ENCODE measurements at places on chromosomes 7 and 10.

GRCh38 chr7:122532406-122533269 is 166.3 kb downstream of the RNF133 start:
- no peak for DNase-seq

GRCh38 chr10:4025339-4025738 is 240.3 kb upstream of the KLF6 start:
- DNase-seq = no peak

GRCh38 chr7:91462316-91462715 is 198.1 kb downstream of the FZD1 start:
- no peak for DNase-seq

DNA sequence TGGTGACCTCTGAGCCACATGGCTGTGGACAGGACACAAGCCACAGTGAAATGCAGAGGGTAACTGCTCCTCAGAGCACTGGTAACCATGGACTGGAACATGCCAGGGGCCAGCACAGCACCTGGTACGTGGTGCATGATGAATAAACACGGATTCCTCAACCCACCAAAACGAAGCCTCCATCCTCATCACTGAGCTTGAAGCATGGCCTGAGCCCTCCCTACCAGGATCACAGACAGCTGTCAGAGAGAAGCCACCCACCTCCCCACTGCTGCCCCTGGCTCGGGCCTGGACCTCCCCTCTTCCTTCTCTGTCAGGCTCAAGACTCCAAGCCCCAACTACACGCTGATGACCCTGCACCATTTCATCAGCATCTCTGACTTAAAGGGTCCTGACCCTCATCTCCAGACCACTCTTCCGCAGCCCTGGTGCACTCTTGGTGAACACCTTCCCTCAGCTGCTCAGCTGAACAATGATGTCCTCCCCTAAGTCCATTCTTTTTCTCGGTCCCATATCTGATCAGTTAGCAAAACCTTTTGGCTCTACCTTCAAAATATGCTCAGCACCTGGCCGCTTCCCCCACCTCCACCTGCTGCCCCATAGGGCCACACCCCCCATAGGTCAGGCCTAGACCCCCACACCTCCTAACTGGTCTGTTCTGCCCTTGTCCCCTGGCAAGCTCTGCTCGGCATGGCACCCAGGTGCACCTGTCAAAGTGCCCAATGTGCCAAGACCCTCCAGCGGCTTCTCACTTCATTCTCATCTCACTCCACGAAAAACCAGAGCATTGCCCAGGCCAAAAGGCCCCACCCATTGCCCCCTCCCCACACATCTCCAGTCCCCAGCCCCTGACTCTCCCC is 141.1 kb downstream of the MAPK8 start:
- no peak for DNase-seq

DNA sequence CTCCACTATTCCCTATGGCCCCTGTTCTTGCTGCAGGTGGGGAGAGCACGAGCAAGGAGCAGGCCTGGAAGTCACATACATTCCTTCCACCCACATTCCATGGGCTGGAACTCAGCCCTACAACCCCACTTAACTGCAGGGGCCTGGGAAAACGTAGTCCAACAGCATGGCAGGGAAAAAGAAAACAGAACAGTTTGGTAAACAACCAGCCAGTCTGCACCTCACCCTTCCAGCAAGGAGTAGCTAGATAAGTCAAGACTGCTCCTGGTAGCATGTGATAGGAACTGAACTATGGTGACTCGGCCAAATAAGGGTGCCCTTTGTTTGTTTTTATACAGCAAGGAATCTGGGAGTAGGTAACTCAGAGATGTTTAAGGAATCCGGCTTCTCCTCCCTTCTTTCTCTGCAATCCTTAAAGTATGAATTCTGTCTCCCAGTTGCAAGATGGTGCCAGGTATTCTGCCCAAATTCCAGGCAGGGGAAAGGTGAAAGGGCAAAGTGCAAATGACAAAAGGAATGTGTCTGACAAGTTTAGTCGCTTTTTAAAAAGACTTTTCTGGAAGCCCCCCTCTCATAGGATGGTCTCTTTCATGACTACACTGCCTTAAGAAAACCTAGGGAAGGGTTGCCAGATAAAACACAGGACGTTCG is 311.7 kb upstream of the NEBL start:
- no peak for DNase-seq

- no peak for DNase-seq
These were observed 9.8 kb downstream of the PWWP2B start for GRCh38 chr10:132406750-132407149.

DNA sequence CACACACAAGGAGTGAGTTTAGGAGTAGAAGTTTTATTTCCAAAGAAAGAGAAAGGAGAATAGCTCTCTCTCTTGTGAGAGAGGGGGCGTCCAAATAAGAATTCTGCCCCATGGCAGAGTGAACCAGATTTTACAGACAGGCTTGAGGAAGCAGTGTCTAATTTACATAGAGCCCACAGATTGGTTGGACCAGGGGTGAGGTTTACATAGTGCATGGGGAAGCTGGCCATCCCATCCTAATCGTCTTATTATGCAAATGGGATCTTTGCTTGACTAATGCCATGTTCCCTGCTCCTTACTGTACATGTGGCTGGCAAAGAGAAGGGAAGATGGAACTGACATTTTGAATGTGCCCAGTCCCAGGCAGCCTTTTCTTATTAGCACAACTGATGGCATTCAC is 60.0 kb upstream of the ACSM6 start:
- DNase-seq = no peak

DNA sequence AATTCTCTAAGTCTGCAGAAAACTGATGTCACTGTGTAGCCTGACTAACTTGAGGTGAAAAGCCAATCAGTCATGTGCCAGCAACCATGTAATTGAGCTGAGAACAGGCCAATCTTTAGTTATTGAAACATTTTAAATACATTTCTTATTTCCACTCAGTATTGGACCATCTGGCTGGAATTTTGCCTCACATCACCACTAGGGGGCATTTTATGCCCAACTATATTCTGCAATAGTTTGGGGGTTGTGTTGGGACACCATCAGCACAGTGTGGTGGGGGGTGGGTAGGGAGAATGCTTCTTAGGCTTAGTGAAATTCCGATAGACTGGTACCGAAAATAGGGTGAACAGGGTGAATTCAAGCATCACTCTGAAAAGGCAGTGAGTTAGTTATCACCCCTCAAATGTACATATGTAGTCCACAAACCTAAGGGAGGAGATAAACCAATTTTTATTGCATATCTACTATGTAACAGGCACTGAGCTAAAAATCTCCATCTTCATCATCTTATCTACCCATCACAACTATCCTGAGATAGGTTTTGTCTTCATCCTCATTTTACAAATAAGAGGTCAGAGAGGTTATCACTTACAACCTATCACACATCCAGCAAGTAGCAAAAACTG is 17.8 kb downstream of the NPSR1 start:
- DNase-seq = no peak

GRCh38 chr10:108348215-108348614 is 1183.7 kb upstream of the SORCS1 start:
- DNase-seq = no peak

DNA sequence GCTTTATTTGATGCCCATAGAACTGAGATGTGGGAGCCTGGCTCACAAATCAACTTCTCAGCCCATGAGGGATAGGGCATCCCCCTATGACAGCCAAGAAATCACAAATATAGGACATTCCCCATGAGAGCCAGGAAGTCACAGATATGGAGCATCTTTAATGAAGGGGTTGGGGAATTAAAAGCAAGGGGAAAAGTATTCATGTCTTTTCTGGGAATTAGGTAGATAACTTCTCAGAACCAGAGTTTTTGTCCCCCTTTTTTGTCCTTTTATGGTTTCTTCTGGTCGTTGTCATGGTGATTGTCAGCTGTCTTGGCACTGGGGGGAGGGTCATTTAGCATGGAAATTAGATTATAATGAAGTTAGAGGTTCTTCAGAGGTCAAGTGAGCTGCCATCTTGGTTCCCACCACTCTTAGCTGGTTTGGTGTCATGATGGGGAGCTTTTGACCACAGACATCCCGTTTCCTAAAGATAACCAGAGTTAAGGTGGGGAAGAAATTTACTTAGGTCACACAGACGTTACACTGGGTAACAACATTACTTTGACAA is 56.9 kb downstream of the NOD1 start:
- no peak for DNase-seq

DNA sequence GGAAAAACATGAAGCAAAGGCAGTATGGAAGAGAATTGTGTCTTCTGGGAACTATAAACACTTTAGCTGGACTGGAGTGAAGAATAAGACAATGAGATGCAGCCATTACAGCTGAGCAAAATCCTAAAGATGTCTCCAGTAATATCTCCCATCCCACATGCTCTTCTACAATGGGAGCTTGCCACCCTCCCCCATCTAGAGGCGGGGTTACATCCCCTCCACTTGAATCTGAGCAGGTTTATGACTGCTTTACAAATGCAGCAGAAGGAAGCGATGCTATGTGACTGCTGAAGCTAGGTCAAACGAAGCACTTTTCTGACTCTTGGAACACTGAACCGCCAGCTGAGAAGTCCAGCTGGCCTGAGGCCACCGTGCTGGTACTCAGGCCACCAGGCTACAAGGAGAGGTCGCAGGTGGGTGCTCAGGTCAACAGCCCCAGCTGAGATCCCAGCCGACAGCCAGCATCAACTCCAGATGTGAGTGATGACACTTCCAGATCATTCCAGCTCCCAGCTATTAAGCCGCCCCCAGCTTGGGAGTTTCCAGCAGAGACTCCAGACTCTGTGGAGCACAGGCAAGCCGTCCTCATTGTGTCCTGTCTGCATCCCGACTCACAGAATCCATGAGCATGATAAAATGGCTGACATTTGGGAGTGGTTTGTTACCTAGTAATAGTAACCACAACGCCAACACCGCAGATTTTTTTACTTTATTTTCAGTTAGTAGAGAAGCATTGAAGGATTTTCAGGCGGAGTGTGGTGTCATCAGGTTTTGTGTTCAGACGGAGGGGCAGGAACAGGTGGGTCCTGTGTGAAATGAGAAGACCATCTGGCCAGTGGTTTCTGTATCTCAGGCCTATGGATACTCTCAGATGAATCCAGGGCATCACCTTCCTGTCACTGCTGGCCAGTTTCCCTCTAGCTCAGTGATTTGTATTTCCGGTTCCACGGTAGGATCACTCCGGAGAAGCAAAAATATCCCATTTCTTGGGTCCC is 89.3 kb downstream of the NPY start:
- DNase-seq = no peak

- DNase-seq = no peak
These were observed 337.1 kb downstream of the SUGCT start for GRCh38 chr7:40471891-40472290.

- DNase-seq = no peak
These were observed 608.6 kb downstream of the GATA3 start for GRCh38 chr10:8663131-8663530.

- DNase-seq = no peak
These were observed 583.6 kb upstream of the LRRN3 start for GRCh38 chr7:110507369-110507768.

- no peak for DNase-seq
These were observed 11.9 kb upstream of the SPAG6 start for GRCh38 chr10:22333167-22333974.

DNA sequence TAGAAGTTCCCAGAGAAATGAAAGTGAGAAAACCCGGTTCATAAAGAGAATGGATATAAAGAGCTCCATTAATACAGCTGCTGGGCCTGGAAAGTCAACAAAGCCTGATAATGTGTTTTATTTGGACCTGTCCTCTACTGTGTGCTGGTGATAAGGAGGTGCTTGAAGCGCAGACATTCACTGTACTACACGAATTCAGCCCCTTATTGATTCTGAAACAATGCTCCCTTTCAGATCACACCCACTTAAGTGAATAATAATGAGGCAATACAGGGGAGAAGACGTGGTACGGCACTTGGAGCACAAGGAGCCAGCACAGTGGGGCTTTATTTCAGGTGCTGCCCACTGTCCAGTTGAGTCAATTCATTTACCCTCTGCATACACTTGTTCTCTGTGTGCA is 260.8 kb downstream of the FGFR2 start:
- DNase-seq = no peak

GRCh38 chr10:24707445-24707844 is 16.2 kb downstream of the ARHGAP21 start:
- no peak for DNase-seq

DNA sequence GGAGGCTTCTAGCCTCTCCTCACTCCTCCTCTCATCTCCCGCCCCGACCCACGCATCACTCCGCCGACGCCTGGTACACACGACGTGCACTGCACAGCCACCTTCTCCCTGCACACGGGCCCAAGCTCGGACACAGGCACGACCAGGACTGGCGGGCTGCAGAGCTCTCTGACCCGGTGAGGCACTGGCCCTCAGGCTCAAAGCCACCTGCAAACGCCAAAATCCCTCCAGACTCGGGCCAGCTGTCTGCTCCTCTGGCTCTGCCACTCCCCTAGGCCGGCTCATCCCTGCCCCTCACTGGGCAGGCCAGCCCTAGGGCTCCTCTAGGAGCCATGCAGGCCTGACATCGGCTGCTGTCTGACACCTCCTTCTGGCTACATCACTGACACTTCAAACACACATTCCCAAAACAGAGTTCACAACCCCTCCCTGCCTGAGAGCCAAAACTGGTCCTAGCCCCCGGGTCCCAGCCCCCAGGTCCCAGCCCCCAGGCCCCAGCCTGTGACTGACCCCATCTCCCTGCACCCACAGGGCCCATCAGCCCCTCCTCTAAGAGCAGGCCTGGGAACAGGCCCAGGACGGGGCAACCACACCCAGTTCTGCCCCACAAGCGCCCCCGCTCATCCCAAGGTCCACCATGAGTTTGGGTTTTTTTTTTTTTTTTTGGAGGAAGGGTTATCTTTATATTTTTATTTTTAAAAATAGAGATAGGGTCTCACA is 35.1 kb downstream of the MAD1L1 start:
- no peak for DNase-seq

DNA sequence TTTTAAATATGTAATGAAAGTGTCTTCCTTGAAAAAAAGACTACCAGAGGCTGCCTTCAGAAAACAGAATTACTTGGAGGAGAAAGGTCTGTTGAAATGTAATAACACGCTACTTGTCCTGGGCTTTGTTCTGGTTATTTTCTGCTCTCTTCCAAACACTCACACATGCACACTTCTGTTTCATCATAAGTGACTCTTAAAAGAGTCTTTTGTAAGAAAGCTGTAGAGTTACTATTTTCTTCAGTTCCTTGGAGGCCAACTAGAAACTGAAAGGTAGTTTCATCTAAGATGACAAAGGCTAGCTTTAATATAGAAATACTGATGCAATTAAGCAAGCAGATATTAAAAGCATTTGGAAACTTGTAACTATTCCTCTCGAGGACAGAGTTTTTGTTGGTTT is 39.1 kb downstream of the TASOR2 start:
- DNase-seq = no peak

GRCh38 chr7:19919261-19920095 is 146.1 kb upstream of the TMEM196 start:
- no peak for DNase-seq

DNA sequence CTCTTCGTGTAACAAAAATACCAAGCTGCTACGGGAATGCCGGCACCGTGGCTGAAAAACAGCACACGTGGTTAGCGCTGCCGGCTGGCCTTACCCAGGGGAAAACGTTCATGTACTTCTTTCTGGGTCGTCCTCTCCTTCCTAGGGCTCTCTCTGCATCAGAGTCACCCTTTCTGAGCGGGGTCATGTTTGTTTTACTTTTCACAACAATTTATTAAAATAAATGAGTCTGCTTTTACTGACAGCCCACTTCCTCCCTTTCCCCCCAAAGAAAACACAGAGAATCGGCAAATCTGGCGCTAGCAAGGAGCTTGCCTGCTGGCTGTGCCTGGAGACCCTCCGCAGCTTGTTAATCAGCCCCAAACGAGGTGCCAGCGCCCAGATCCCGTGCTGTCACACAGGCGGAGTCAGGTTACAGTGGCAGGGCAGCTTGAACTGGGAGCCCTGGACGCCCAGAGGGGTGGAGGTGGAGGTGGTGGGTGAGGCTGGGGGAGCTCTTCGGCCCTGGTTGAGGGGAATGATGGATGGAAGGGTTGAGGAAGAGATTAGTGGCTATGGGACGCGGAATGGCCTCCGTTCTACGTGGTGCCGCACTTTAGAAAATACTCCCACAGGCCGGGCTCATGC is 162.2 kb upstream of the TNS3 start:
- no peak for DNase-seq
